GM12891 (cell line): ENCODE measurements at places on chromosomes 3 and 15.

DNA sequence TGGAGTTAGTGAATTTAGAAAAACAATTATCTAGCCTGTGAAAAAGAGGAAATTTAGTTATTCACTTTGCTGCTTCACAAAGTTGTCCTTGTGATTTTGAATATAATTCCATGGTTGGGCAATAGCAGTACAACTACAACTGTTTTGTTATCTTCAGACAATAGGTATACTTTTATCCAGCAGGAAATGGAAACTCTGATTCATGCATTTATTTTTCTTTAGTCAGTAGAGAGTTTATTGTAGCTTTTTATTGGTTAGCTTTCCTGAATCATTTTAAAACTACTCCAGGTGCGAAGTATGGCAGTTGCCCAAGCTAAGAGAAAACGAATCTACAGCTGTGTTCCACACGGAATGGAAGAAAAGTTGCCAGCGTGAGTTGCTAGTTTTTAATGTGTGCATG lies 80.3 kb downstream of the TM4SF4 start:
- no peak for DNase-seq

DNA sequence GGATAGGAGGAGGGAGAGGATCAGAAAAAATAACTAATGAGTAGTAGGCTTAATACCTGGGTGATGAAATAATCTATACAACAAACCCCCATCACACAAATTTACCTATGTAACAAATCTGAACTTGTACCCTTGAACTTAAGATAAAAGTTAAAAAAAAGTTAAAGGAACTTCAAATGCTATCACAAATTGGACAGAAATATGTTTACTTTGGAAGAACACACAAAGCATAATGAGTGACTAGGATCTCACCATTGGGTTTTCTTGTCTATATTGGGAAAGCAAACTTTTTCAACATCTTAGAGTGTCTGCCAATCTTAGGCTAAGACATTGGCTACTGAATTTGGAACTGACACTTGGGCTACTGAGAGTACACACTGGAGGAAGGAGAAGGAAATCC lies 140.4 kb downstream of the THRB start:
- DNase-seq, result no peak

- DNase-seq, result no peak
These were observed 12.0 kb downstream of the PIERCE2 start for GRCh38 chr15:55420171-55420866.

GRCh38 chr3:54970895-54971294 lies 43.0 kb upstream of the LRTM1 start:
- DNase-seq, result no peak

DNA sequence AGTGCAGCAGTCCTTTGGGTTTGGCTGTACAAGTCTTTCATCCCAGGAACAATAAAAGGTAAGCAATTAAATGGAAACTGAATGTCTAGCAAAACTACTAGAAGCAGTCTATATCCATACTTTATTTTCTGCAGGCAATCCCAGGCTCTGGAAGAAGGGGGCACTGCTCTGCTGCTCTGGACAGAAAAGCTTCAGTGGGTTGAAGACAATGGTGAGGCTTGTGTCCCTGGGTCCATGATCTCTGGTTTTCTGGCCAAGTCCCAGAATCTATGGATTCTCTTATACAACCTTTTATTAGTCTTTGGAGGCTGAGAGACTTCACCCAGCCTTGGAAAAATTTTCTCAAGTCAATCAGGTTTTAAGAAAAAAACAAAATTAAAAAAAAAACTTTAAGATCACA lies 35.6 kb downstream of the SCAP start:
- no peak for DNase-seq

- DNase-seq, result no peak
These were observed 66.6 kb downstream of the KCNMB2 start for GRCh38 chr3:178602856-178603255.

DNA sequence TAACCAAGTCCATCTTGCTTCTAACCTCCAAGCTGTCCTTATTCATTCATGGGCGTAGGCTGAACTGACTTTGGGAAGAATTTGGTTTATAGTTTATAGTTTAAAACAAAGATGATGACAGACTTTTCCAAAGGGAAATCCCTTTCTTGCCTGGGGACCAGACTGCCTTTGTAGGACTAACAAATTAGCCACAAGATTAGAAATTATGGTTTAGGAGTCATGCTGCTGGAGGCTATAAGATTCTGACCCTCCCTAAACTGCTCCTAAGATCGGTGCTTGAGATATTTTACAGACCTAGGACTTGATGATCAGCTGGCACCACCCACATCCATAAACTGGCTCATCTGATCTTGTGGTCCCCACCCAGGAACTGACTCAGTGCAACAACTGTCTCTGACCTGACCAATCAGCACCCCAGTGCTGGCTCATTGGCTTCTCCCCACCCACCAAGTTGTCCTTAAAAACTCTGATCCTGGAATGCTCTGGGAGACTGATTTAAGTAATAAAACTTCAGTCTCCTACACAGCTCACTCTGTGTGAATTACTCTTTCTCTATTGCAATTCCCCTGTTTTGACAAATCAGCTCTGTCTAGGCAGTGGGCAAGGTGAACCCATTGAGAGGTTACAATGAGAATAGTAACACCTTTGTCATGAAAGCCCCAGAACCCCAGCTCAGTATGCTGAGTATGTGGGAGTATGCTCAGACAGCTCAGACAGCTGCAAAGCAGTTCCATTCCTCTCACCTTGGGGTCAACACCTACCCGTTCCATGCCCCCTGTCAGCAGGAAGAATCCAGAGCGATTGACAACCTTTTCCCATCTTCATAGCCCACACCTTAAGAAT lies 51.6 kb upstream of the C15orf39 start:
- no peak for DNase-seq

DNA sequence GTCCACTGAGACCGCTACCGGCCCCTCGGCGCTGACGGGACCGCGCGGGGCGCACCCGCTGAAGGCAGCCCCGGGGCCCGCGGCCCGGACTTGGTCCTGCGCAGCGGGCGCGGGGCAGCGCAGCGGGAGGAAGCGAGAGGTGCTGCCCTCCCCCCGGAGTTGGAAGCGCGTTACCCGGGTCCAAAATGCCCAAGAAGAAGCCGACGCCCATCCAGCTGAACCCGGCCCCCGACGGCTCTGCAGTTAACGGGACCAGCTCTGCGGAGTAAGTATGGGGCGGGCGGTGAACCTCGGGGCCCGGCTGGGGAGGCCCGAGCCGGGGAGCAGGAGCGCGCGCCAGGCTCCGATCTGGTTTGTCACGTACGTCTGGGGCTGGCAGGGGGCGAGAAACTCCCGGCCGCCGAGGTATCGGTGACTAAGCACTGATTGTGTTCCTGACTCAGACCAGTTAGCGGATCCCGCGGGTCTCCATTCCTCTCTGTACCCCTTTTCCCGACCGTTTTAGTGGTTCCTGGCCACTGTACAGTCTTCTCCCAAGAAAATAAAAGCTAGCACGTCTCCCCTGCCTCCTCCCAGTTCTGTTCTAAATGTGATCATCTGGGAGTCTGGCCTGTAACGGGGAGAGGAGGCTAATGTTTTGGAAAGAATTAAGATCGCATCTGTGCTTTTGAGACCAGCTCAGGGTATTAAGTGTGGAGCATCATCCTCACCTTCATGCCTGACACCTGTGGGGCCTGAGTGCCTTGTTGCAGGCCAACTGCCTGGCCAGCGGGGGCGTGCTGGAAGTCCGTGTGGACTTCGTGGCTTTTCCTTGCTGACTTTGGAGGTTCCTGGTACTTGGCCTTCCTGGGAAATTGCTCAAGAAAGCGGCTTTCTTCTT lies 691 bp downstream of the MAP2K1 start:
- no peak for DNase-seq

- no peak for DNase-seq
These were observed 33.8 kb downstream of the SETMAR start for GRCh38 chr3:4336850-4337546.

- DNase-seq, result no peak
These were observed 54.6 kb downstream of the PLD1 start for GRCh38 chr3:171755656-171756055.
